ENCODE measurements at places on chromosomes 2 and 18. TPM values are rescaled to one million over a fixed set of nuclear protein-coding genes. Genes with fewer than 3 reads are reported as not detected.

The C18orf54 gene
- 0.47 TPM for total RNA-seq

The ADGRF3 gene
- 0.96 TPM for total RNA-seq

The RGPD3 gene
- 0.11 TPM for total RNA-seq

The TMEM163 gene
- total RNA-seq, result 0.47 TPM

The FMNL2 gene
- 0.30 TPM for total RNA-seq

The PNPT1 gene
- total RNA-seq, result 10.3 TPM

The DIPK1C gene
- total RNA-seq, result not detected

The MPP4 gene
- total RNA-seq, result not detected

The ID2 gene
- total RNA-seq, result 242 TPM

The LYPD1 gene
- total RNA-seq, result not detected

The NXPH2 gene
- total RNA-seq, result not detected
